ENCODE measurements at places on chromosomes 13 and 19. TPM values are rescaled to one million over a fixed set of nuclear protein-coding genes. Genes with fewer than 3 reads are reported as not detected.

Gene ZNF98
- not detected for total RNA-seq

Gene PCDH8
- not detected for total RNA-seq

DNA sequence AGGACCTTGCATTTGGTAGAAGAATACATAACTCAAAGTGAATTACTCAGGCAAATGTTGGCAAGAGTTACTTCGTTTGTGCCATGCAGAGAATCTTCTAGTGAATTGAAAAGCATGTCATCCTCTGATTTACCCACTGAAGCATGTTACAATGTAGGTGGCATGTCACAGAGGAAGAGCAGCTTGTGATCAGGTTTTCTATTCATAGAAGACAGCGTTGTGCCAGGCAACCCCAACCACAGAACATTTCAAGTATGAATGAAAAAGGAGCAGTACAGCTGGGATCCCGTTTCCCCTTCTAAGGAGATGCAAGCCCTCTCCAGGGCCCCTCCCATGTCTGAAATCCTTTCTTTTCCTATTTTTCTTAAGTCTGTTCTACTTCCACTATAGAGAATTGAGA is 6.0 kb upstream of the KATNAL1 start:
- H3K27me3 ChIP-seq = no peaks in the 10 kb centered on the region
- no peaks in the 10 kb centered on the region for H3K36me3 ChIP-seq

DNA sequence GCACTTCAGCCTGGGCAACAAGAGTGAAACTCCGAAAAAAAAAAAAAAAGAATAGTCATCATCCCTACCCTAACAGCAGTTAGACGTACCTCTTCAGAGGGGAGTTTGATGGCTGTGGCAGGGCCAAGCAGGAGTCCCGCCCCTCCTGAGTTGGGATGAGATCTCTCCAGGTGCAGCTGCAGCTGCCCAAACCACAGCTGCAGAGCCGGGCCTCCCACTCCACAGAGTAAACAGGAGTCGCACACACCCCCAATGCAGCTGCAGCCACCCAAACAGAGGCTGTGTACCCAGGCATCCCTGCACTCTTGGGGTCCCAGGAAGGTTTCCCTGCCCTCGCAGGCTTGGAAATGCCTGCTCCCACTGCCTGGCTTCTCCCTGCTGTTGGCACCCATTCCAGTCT is 17.4 kb upstream of the MLLT1 start:
- no peaks in the 10 kb centered on the region for H3K4me1 ChIP-seq
- H3K36me3 ChIP-seq = no peaks in the 10 kb centered on the region
- H3K27ac ChIP-seq = no peak overlapping the region

- no peak overlapping the region for H3K27ac ChIP-seq
- no peaks in the 10 kb centered on the region for H3K36me3 ChIP-seq
- no peak overlapping the region for H3K4me3 ChIP-seq
- DNase-seq = no peak
- no peaks in the 10 kb centered on the region for H3K27me3 ChIP-seq
Observed at GRCh38 chr13:88637935-88638334, 966.8 kb downstream of the SLITRK5 start.

Gene CTU1
- 6.5 TPM for total RNA-seq

Gene ZIC2
- total RNA-seq = not detected

Gene ZNF429
- total RNA-seq = 15.7 TPM

Gene PPM1N
- 5.1 TPM for total RNA-seq

GRCh38 chr19:35340431-35340830 is 7.3 kb upstream of the FFAR1 start:
- no peak overlapping the region for H3K27ac ChIP-seq
- DNase-seq = no peak
- H3K4me3 ChIP-seq = no peak overlapping the region
- no peaks in the 10 kb centered on the region for H3K4me1 ChIP-seq

- no peak for DNase-seq
- no peaks in the 10 kb centered on the region for H3K4me1 ChIP-seq
- H3K36me3 ChIP-seq = no peaks in the 10 kb centered on the region
- H3K27me3 ChIP-seq = no peaks in the 10 kb centered on the region
- no peak overlapping the region for H3K27ac ChIP-seq
Observed at GRCh38 chr13:32866921-32867320, 149.3 kb upstream of the KL start.

Gene HPN
- not detected for total RNA-seq

DNA sequence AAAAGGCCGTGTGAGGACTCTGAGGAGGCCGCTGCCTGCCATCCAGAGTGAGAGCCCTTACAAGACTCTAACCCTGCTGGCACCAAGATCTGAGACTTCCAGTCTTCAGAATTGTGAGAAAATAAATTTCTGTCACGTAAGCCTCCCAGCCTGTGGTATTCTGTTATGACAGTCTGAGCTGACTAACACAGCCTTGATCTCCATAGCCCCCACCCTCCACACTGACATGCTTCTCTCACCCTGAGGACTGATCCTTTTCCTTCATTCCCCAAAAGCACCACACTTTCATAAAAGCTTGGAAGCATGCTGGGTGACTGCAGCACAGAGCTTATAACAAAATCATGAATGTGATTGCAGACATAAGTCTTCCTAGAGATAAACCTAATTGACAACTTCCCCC is 1059.8 kb downstream of the UQCRFS1 start:
- H3K27me3 ChIP-seq = no peaks in the 10 kb centered on the region
- H3K4me1 ChIP-seq = no peaks in the 10 kb centered on the region
- DNase-seq = no peak

DNA sequence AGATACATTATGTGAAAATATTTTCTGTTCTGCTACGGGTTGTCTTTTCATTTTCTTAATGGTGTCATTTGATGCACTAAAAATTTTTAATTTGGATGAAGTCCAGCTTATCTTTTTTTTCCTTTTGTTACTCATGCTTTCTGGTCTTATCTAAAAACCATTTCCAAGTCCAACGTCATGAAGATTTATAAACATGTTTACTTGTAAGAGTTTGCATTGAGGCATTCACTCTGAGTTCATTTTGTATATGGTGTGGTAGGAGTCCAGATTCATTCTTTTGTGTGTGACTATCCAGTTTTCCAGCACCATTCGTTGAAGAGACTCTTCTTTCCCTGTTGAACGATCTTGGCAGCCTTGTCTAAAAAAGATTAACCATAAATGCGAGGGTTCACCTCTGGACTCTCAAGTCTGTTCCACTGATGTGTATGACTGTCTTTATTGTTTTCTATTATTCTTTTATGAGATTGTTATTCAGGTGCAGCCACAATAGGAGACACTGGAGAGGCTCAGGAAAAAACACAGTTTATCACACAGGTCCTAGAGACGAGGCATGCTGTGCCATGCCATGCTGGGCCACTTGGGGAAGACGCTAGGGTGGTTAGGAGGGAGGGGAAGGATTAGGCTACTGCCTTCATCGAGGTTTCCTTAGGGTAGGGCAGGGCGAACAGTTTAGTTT is 35.0 kb downstream of the NAA16 start:
- H3K27me3 ChIP-seq = no peaks in the 10 kb centered on the region
- no peak overlapping the region for H3K4me3 ChIP-seq
- no peak for DNase-seq
- H3K4me1 ChIP-seq = peaks cover 12% of the 10 kb centered on the region

GRCh38 chr19:17325881-17326594 is 8.6 kb downstream of the ANO8 start:
- DNase-seq = no peak
- H3K36me3 ChIP-seq = peaks cover 6% of the 10 kb centered on the region
- H3K27me3 ChIP-seq = no peaks in the 10 kb centered on the region
- H3K27ac ChIP-seq = no peak overlapping the region
- peaks cover 22% of the 10 kb centered on the region for H3K4me1 ChIP-seq

Gene GZMM
- 253 TPM for total RNA-seq

- no peaks in the 10 kb centered on the region for H3K36me3 ChIP-seq
- no peak for DNase-seq
- H3K4me1 ChIP-seq = no peaks in the 10 kb centered on the region
- no peak overlapping the region for H3K27ac ChIP-seq
- H3K4me3 ChIP-seq = no peak overlapping the region
- H3K27me3 ChIP-seq = no peaks in the 10 kb centered on the region
Observed at GRCh38 chr19:29928831-29929230, 13.2 kb upstream of the URI1 start.

DNA sequence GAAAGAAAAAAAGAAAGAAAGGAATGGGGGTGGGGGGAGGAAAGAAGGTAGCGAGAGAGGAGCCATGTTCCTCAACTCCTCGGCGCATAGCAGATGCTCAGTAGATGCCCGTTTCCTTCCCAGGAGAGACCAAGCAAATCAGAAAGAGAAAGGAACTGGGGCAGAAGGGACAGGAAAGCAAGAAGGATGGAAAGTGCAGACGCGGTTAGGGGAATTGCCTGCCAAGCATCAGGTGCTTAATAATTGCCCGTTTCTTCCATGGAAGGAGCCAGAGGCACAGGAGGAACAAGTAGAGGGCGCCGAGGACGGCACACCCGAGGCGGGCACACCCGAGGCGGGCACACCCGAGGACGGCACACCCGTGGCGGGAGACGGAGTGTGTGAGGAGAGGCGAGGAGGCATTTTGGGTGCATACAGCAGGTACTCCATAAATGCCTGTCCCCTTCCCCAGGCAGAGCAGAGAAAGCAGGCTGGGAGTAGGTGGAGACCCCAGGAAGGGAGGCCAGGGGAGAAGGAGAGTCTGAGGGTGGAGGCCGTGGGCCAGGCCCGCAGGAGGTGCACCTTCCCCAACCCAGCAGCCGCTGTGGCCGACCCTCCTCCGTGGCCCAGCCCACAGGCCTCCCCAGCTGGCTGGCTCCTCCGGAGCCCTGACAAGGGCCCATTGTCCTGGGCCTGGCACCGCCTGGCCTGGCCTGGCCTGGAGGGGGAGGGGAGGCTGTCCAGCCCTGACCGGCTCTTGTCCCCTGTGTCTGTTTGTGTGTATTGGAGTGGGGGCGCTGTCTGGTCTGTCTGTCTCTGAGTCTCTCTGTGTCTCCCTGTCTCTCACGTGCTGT is 14.6 kb downstream of the JOSD2 start:
- H3K4me1 ChIP-seq = peaks cover 10% of the 10 kb centered on the region

DNA sequence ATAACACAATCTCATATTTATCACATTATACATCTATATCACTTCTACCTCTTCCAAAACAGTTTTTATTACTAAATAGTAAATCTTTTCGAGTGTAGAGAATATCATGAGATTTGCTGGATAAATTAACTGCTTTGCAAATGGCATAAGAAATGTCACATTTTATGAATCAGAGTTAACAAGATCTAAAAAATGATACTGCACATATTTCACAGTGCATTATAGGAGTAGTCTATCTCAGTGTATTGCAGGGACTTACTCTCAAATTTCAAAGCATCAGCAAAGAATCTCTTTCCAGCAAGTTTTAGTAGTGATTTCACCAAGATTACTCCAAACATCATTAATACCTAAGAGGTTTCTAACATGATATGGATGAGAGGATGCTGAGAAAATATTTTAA is 687.1 kb upstream of the SLITRK1 start:
- H3K27ac ChIP-seq = no peak overlapping the region
- H3K4me1 ChIP-seq = no peaks in the 10 kb centered on the region
- no peak for DNase-seq
- H3K27me3 ChIP-seq = no peaks in the 10 kb centered on the region

Gene ZSCAN18
- total RNA-seq = 29.9 TPM

GRCh38 chr13:66577358-66577757 is 652.8 kb downstream of the PCDH9 start:
- no peaks in the 10 kb centered on the region for H3K27me3 ChIP-seq
- no peaks in the 10 kb centered on the region for H3K36me3 ChIP-seq
- DNase-seq = no peak
- no peak overlapping the region for H3K4me3 ChIP-seq
- H3K4me1 ChIP-seq = no peaks in the 10 kb centered on the region

Gene ETHE1
- 24.6 TPM for total RNA-seq

- H3K4me3 ChIP-seq = no peak overlapping the region
- H3K27me3 ChIP-seq = no peaks in the 10 kb centered on the region
- no peak overlapping the region for H3K27ac ChIP-seq
- DNase-seq = no peak
Observed at GRCh38 chr19:6457958-6458694, 1.5 kb downstream of the SLC25A23 start.

- no peak for DNase-seq
- H3K27ac ChIP-seq = no peak overlapping the region
- H3K27me3 ChIP-seq = no peaks in the 10 kb centered on the region
- peaks cover 30% of the 10 kb centered on the region for H3K4me1 ChIP-seq
Observed at GRCh38 chr19:14514215-14514863, 3.9 kb downstream of the DNAJB1 start.

Gene KIR2DL1
- total RNA-seq = 39.5 TPM

Gene ZNF574
- 23.7 TPM for total RNA-seq

All from natural killer cell (primary cell).